Germinal center (tissue), 1 donor: ENCODE measurements at places on chromosomes 7 and 10.
A peak's percentile ranks its signal among the peaks of the same experiment; 100 is the strongest.

GRCh38 chr10:60299961-60300883, 89.5 kb downstream of the ANK3 start:
- no peak for DNase-seq

DNA sequence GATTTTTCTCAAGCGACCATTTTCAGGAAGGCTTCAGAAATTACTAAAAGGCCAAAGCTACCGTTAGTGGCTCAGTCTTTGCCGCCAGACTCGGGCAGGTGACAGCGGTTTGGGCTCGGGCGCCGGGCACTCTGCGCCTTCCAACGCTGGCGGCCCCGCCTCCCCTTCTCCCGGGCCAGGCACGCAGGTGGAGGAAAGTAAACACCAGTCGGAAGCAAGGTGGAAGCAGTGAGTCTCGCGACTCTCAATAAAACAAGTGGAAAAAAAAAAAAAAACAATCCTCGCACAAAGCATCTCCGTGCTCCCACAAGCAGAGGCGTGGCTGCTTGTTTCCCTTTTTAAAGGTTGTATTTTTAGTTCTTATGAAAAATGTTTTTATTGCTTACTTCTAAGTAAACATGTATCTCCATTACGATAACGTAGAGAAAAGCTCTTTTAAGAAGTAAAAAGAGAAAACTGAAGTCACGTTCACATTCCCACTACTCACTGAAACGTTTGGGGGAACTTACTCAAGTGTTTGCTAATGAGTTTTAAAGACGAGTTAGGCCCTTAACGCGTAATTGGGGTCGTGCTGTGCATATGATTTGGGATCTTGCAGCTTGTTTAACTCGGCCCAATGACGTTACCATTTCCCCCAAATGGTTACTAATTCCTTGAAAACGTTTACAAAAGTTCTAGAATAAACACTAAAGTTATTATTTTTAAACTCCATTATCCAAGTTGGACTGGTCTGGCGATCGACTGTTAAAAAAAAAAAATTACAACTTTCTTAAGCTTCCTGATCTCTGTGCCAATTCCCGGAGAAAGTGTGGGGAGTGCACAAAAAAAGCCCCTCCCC, 864 bp downstream of the CDCA7L start:
- peak; percentile 61 for DNase-seq

GRCh38 chr10:74823791-74824183, 2.6 kb upstream of the KAT6B start:
- DNase-seq, result no peak

- DNase-seq, result no peak
These were observed 33.5 kb upstream of the SFRP5 start for GRCh38 chr10:97805096-97805884.

DNA sequence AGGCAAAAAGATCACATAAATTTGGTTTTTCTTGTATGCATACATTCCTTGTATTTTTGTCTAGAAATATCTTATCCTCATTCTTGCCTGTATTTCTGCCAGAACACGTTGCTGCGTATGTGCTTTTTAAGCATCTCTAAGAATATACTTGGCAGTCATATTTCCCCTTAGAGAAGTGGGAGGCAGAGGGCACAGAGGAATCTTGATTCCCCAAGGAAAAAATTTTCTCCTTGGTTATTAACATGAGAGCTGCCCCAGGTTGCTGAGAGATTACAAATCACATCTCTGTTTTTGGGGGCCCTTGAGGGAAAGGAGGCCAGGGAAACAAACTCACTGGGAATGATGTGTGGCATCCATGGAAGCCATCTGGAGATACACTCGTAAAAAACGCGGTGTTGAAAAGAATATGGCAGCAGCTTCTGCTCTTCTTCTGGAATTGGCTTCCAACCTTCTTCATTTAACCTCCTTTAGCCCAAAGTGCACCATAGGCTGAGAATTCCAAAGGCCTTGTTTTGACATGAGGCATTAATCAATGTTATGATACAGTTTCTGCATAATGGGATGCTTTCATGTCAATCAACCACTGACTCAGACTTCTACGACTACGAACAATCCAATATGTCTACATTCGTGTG, 684.3 kb upstream of the SORCS1 start:
- no peak for DNase-seq

GRCh38 chr7:3923307-3923918, 622.4 kb downstream of the SDK1 start:
- DNase-seq, result no peak

DNA sequence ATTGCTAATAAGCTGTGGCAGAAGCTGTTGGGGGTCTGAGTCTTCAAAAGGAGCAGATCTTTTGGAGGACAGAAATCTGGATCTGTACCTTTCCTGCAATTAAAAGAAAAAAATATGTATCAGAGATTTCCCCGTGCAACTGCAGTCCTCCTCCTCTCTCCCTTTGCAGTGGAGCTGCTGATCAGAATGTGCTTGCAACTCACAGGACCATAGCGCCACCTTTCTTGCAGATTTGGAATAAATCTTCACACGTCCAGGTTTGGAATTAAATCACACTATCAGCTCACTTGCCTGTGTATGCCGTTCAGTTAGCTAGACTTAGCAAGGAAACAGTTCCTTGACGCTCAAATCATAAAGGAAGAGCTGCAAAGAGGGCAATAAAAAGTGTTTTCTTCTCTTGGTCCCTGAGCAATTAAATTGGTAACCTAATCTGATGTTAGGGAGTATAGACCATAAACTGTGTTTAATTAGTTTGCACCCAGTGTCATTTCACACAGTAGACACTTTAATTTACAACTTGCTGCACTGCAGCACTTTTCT, 77.4 kb downstream of the PON1 start:
- DNase-seq, result peak; percentile 5

DNA sequence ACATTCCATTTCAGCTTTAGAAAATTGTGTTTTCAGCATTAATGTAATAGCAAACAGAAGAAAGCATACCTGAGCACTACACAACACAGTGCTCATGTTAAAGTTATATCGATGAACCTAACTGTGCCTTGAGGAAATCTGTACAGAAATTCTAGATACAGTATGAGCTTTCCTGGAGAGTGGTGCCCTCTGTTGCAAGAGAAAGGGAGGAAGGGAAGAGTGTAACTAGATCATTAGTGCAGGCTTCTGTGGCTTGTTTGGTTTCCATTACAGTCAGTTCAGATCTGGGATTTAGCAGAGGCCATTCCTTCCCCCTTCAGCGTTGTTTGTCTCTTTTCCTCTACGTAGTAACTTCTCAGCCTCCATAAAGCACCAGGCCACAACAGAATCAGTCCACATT, 139.7 kb downstream of the HTR7 start:
- DNase-seq, result no peak

- DNase-seq, result no peak
These were observed 128.4 kb upstream of the ZNF746 start for GRCh38 chr7:149625947-149626392.

DNA sequence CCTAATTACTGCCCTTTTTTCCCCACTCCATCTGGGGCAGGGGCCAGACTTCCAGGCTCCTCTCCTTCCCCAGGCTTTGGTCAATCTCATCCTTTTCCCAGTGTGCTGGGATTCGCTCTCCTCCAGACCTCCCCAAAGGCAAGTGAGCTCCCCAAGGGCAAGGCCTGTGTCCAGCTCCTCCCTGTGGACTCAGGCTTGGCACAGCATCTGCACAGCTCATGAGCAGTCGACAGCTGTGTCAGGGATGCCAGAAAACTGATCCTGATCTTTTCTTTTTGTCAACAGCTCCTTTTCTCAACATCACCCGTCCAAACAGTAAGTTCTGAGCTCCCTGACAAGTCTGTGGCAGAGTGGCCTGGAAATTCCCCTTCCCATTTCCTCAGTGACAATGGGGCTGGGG, 67.1 kb downstream of the C10orf120 start:
- no peak for DNase-seq
